ENCODE measurements at places on chromosomes 4 and X. TPM values are rescaled to one million over a fixed set of nuclear protein-coding genes. Genes with fewer than 3 reads are reported as not detected.

The GPR78 gene
- total RNA-seq: not detected

The IL2 gene
- total RNA-seq: not detected

The CCNB3 gene
- total RNA-seq: 0.20 TPM

The ADAMTS3 gene
- 5.2 TPM for total RNA-seq

The AMTN gene
- total RNA-seq: 0.18 TPM

The PNMA6A gene
- 0.53 TPM for total RNA-seq

The ZMAT1 gene
- 1.2 TPM for total RNA-seq

The RASGEF1B gene
- 0.95 TPM for total RNA-seq

The GATA1 gene
- total RNA-seq: not detected

The UNC5C gene
- total RNA-seq: 0.18 TPM

The PLAC8 gene
- total RNA-seq: 0.33 TPM

The TMSB15A gene
- total RNA-seq: 4.5 TPM

The ZNF674 gene
- 4.3 TPM for total RNA-seq

The CTAG1A gene
- not detected for total RNA-seq

The IL1RAPL1 gene
- not detected for total RNA-seq

The FAM184B gene
- not detected for total RNA-seq

The RRAGB gene
- total RNA-seq: 13.6 TPM

The IL21 gene
- total RNA-seq: not detected

The PUDP gene
- total RNA-seq: 7.4 TPM

The RASL11B gene
- 0.11 TPM for total RNA-seq

The PFKFB1 gene
- total RNA-seq: not detected

Measured in pulmonary artery endothelial cell (primary cell).